Foreskin fibroblast (primary cell): ENCODE measurements at places on chromosomes 4 and X.

DNA sequence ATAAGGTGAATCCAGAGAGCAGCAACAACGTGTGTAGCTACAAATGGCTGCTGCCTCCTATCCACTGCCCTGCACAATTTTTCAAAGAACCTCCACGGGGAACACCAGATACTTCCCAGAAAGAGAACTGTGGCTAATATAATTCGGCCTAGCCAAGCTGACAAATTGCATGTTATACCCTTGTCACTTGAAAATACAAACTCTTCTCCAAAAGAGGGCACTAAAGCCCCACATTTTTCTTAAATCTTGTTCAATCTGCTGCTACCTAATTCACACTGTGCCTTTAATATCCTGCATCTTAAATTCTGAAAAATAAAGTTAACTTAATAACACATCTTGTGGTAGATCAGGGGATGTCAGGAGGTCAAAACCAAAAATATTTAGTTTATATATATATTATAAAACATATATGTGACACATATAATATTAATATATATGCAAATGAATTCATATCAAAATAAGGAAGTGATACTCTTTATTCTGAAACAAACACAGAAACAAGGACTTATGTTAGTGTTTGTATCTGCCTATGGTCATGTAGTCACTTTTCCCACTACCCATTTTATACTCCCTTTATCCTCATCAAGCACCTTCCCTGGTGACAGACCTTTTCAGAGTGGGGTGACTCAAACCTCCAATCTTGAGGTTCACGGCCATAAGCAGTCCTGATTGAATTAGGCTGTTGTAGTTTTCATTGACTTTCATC lies 24.1 kb downstream of the CT45A1 start:
- DNase-seq: no peak

GRCh38 chr4:185909972-185910371 lies 98.0 kb upstream of the SORBS2 start:
- DNase-seq: no peak

DNA sequence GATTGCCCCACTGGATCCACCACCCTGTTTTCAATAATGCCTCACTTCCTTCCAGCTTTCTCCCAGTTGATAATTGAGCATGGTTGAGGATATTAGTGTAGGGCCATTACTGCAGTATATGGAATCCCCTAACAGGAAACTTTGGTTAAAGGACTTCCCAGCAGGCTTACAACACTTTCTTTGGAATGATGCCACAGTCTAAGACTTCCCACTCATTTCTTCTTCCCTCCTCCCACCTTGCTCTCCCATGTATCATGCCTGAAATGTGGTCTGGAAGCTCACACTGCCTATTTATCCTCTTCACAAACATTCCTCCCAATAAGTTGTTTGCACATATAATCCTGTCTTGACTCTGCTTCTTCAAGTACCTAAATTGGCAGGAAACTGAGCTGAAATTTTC lies 863.3 kb downstream of the CENPC start:
- DNase-seq: no peak

DNA sequence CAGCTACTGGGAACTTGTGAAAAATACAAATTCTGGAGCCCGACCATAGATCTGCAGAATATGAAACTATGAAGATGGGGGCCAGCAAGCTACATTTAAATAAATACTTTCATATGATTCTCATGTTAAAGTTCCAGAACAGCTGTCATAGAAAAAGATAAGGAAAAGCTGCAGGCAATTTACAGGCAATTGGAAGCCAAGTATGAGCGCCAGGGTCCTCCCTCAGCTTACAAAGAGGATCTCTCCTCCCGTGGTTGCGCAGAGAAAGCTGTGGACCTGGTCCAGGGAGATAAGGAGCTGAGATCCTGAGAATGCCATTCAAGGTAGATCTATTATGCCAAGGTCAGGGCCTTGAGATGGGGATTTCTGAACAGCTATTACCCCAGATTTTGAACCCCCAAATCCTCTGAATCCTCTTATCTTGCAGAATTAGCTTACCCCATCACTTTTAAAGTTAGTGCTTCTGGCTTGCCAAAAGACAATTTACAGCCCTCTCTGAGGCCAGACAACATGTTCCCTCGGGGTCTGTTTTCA lies 25.6 kb upstream of the FRAS1 start:
- DNase-seq: no peak

GRCh38 chr4:163121689-163122088 lies 45.0 kb downstream of the NAF1 start:
- DNase-seq: no peak

- DNase-seq: no peak
These were observed 30.4 kb upstream of the UBE2NL start for GRCh38 chrX:143853488-143853887.

DNA sequence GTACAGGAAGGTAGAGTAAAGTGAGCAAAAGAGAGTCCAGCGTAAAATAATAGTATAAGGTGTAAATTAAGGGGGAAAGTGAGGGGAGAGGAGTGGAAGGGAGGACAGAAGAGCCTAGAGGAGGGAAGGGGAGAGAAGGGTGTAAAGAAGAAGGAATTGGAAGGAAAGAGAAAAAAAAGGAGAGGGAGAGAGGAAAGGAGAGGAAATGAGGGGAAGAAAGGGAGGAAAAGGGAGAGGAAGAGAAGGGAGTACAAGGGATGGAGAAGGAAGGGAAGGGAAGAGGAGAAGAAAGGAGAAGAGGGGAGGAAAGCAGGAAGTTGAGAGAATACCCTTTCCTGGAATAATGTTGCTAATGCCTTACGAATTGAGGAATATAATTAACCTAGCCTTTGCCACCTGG lies 3.3 kb upstream of the FAT4 start:
- DNase-seq: no peak

- DNase-seq: no peak
These were observed 178.6 kb downstream of the SLC7A11 start for GRCh38 chr4:138063581-138063980.

DNA sequence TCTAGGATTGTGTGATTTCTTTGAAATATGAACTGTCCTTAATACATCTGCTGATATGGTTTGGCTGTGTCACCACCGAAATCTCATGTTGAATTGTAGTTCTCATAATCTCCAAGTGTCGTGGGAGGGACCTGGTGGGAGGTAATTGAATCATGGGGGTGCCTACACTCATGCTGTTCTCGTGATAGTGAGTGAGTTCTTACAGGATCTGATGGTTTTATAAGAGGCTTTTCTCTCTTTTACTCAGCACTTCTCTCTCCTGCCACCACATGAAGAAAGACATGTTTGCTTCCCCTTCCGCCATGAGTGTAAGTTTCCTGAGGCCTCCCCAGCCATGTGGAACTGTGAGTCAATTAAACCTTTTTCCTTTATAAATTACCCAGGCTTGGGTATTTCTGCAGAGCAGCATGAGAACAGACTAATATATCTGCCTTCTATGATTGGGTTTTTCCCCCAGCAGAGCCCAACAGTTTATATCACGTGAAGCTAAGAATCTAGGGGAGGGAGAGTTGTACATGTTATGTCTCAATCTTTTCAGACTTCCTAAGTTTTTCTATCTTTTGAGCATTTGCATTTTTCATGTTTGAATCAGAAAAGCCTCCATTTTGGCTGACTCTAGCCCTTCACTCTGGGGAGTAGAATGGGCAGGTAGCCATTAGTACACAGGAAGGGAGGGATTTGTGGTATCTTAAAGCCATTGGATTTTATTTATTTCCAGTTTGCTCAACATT lies 58.9 kb downstream of the PLAC1 start:
- peak; percentile 66 for DNase-seq

GRCh38 chrX:153933748-153934147 lies 1.1 kb downstream of the NAA10 start:
- DNase-seq: peak; percentile 31
